Stimulated activated CD4-positive, alpha-beta T cell treated with anti-CD3 and anti-CD28 coated beads, TNF-alpha, amount 100 ng/mL, for 24 hours (primary cell): ENCODE measurements at places on chromosomes 7 and 10.

DNA sequence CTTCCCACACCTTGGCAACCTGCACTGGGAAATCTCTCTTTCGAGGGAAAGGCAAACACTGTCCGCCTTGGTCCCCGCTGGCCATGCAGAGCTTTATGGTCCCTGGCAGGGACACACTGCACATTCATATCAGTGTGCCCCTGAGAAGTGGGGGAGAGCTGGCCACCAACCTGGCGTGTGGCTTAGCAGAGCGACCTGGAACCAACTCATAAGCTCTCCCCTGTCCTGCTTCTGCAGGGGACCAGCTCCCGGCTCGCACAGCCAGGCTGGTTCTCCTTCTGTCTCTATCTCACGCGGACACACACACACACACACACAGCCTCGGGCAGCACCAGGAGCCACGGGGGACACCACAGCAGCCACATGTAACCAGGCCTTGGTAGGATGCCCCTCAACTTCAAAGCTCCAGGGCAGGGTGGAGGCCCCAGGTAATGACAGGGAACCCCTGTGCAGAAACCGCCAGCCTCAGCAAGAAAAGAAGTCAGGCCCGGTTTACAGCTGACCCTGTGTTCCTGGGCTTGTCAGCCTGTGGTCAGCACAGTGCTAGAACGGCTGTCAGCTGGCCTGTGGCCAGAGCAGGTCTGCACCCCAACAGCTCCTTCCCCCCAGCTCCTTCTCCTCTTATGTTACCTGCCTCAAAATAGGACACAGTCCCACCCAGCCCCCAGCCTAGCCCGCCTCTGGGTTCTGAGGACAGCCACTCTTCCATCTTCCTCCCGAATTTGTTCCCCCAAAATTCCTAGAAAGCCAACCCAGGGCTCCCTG is 69.3 kb downstream of the OAT start:
- no peak for DNase-seq

GRCh38 chr7:36865019-36865418 is 140.7 kb upstream of the AOAH start:
- DNase-seq: no peak

DNA sequence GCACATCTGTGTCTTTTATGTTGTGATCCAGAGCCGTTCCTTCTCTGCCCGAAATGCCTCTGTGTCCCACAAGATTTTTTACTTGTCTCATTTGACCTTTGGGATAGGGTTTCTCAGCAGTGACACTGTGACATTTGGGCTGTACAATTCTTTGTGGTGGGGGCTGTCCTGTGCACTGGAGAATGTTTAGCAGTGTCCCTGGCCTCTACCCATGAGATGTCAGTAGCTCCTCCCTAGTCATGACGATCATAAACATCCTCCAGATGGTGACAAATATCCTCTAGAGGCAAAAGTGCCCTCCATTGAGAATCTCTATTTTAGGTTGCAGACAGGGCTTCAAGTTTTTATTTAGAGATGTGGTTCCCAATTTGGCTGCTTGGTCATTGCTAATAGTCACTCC is 91.3 kb downstream of the PPP1R17 start:
- no peak for DNase-seq

DNA sequence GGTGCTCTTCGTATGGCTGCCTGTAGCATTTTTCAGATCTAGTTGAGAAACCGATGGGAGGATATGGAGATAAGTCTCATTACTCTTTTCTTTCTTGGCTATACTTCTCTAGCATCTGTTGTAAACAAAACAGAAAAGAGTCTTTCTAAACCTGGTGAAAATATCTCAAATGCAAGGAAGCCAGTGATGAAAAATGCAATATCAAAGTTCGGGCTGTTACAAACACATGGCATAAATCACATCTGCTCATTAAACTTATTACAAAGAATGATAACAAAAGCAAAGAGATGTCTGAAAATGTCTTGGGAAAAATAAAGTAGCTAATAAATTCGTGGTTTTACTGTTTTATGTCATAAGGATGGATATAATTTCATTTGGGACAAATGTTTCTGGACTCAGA is 71.8 kb upstream of the IGFBP3 start:
- DNase-seq: no peak

DNA sequence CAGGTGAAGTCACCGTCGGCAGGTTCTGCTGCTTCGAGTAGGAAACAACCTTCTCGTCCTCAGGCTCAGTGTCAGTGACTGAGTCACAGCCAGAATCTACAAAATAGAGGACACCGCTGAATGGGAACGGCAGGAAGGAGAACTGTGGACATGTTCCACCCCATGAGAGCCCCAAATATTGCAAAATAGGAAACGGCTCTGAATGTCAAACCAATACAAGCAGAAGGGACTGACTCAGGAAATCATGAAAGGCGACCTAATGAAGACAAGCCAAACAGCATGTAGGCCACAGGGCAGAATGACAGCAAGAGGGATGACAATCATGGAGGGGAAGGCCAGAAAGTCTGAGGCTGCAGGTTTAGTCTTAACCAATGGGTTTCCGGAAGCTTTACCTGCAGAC is 63.5 kb downstream of the PIK3AP1 start:
- DNase-seq: no peak

GRCh38 chr7:45591101-45591906 is 17.1 kb downstream of the ADCY1 start:
- DNase-seq: no peak

- no peak for DNase-seq
Measured at GRCh38 chr7:100572281-100572948, 1.3 kb downstream of the SAP25 start.

DNA sequence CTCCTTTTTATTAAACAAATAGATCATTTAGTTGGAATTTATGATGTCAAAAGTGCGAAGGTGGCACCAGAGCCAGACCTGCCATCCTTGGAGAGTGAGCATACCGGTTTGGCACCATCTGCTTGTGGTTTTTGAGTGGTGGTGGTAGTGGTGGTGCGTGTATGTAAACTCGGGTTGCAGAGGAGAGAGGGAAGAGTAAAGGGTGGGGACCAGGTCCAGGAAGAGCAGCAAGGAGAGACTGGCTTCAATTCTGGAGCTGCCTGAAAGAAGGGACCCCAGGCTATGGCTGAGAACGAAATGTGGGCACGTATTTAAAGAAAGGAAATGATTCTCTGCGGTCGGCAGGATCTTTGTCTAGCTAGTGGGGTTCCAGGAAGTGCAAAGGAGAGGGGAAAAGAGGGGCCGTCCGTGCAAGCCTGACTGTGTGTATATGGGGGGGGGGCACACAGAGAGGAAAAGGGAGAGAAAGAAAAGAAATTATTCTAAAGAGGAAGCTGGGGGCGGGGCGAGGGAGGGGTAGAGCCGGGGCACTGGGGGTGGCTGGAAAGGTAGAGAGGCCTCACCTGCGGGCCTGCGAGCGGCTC is 448 bp upstream of the GOLGA7B start:
- no peak for DNase-seq

- DNase-seq: no peak
Measured at GRCh38 chr10:102675666-102676533, 31.6 kb downstream of the TRIM8 start.

- DNase-seq: no peak
Measured at GRCh38 chr10:49619613-49620012, 5.8 kb downstream of the CHAT start.
